Stimulated activated CD4-positive, alpha-beta T cell treated with anti-CD3 and anti-CD28 coated beads, Interleukin-2, amount 100 ng/mL, for 48 hours (primary cell): ENCODE measurements at places on chromosomes 2 and 18.

DNA sequence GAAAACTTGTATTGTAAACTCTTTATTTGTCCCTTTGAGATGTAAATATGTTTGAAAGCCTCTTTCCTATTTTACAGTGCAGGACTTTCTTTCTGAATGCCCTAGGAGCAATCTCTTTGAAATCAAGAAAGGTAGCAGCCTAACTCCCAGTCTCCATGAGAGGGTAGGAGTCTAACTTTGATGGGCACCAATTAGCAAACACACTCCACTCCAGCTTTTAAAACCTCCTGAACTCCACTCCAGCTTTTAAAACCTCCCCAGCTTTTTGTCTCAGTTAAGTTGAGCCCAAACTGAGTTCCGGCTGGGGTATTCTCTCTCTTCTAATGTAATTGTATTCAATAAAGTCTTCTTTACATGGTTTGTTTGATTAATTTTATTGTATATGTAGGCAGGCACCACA, 493.7 kb upstream of the CDH7 start:
- DNase-seq, result no peak

DNA sequence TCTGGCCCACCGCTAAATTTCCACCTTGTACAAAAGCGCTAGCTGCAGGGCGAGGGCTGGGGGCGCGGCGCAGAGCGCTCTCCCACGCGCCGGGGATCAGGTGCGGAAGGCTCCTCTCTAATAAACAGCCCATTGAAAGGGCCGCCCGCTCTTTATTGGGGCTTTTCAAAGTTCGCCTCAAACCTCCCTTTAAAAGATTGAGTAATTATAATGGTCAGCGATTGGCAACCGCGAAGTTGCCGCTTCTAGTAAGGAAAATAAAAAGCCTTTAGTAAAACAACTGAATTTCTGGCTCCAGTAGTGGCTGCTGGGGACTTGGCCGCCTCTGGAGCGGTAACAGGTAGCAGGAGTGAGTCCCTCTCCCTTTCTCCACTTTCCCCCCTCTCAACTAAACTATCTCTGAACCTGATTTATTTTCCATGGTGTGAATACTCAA, 755 bp downstream of the NEUROD1 start:
- DNase-seq, result no peak

DNA sequence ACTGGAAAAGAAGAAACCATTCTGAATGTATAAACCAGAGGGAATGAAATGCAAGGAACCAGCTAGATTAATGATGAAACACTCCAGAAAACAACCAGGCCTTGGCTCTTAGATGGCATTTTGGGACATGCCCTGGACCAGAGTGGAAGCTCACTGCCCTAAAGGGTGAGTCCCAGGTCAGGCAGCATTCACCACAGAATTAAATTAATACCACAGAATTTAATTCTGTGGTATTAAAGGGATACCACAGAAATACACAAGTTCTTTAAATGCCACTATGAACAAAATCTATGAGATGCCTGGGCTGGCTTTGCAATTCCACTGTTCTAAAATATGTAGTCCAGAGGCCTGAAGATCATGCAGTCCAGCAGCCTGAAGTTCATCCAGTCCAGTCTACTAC, 122.3 kb upstream of the KYNU start:
- DNase-seq, result no peak

DNA sequence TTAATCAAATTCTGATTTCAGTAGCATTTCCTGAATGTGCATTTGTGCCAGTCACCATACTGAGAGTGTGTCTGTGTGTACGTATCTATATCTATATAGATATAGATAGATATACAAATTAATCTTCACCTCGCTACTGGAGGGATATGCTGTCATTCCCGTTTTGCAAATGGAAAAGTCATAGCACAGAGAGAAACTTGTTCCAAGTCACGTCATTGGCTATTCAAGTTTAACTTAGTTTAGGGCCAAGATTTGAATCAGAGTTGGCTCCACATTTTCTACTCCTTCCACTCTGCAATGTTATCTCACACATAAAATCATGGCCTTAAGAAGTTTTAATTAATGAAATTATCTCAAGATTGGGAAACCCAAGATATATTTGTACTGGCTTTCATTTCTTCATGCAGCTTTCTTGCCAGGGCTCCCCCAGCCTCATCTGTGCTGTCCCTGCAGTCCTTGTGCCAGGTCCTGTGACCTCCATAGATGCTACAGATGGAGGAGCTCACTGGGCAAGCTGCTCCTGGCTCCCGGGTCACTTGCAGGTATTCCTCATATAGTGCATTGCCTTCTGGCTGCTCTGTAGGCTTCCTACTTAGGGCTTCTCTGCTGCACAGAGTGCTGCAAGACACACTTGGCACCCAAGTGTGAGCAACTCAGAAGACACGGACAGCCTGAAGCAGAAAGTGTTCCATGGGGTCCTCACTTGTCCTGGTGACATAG, 245.8 kb downstream of the KCNS3 start:
- DNase-seq, result no peak

DNA sequence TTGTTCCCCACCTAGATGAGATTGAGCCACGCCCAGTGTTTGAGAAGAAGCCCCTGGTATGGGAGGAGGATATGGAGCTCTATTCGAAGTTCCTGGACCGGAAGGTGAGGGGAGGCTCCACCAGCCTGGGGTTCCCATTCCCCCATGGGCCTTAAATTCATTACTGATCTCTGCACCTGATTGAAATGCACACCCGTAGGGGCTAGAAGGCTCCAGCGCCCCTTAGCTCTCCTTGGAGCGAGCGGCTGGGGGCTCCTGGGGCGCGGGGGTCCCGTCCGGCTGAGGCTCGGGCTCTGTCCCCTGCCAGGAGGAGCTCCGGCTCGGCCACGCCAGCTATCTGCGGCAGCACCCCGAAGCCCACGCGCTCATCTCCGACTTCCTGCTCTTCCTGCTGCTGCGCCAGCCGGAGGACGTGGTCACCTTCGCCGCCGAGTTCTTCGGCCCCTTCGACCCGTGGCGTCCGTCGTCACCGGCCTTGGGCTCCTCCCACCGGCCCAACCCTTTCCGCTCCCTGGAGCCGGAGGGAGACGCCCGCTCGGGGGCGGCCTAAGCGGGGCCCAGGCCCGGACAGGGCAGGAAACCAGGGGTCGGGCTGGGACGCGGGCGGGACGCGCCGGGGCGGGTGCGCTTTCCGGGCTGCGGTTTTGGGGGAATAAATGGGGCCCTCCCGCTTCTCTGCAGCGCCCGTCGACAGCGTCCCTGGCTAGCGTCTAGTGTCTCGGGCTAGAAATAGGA, 10.9 kb downstream of the CATIP start:
- peak; percentile 56 for DNase-seq

DNA sequence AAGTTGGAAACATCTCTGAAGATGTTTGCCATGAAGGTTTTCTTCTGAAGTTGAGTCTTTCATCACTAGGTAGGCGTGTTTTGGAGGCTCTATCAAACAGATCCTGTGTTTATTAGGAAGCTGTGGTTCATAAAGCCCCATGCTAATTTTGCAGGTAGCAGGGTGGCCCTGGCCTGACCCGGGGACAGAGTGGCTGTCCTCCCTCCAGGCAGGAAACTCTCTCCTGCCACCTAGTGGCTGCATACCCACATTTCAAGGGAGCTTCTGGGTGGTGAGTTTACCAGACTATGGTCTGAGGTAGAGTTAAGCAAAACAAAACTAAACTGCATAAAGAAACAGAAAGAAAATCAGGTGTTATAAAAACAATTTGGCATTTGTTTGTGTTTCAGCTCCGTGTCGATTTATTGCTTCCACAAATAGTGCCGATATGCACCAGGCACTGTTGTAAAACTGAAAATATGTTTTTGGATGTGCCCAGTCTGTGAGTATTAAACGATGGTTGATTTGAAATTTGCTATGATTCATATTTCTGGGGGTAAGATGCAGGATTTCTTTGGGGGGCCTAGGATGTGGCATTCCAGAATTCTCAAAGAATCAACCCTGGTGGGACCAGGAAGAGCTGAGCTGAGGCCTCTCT, 26.0 kb upstream of the IL37 start:
- peak; percentile 80 for DNase-seq

DNA sequence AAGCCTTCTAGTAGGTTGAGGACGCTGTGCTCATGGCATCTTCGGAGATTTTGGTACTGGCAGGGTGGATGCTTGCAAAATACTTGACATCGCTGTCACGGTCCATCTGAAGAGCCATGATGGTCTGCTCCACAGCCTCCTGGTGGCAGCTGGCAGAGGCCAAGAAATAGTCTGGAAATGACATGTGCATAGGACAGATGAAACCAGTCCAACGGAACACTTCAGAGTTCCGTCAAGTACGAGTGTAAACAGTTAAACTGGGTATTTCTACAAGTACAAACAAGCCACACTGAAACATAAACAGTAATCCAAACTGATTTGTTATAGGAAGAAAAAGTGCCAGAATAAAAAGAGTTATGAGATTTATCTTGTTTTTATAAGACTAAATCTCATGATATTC, 66.6 kb downstream of the PPP4R1 start:
- DNase-seq, result no peak

GRCh38 chr2:234823877-234824376, 127.9 kb upstream of the SH3BP4 start:
- no peak for DNase-seq

DNA sequence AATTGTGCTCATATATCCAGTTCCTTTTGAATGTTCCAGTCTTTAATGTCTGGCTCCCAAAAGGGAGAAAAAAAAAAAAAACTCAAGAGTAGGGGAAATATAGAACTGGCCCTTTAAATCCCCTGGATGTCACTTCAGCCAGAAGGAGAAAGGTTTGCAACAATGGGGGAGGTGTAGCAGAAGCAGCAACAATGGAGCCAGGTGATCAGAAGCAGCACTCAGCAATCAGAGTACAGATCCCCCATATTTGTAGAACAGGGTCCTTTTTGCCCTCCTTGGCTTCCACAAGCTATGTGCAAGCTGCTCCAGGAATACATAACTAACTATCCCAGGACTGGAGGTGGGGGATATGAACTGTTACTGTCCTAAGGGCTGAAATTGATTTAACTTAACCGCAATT, 25.8 kb upstream of the ZNF397 start:
- no peak for DNase-seq

- DNase-seq, result no peak
These were observed 58.1 kb upstream of the FOSL2 start for GRCh38 chr2:28334527-28334894.

- DNase-seq, result no peak
These were observed 26.3 kb downstream of the RHOB start for GRCh38 chr2:20473128-20473527.

DNA sequence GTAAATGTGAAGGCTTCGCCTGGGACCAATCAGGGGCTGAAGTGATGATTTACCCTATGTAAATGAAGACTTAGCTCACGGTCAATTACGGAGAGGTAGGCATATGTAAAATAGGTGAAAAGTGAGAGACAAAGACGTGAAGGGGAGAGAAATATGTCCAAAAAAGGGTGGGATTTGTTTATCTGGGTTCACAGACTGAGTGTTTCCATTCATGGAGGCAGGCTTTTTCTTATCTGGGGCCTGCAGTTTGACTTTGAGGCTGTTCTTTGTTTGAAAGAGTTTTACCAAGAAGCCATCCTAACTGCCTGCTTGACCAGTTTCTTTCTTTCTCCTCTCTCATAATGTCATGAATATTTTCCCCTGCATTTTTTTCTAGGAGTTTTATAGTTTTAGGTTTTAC, 202.7 kb downstream of the NYAP2 start:
- no peak for DNase-seq

- no peak for DNase-seq
These were observed 36.8 kb downstream of the STON1 start for GRCh38 chr2:48566592-48567310.

DNA sequence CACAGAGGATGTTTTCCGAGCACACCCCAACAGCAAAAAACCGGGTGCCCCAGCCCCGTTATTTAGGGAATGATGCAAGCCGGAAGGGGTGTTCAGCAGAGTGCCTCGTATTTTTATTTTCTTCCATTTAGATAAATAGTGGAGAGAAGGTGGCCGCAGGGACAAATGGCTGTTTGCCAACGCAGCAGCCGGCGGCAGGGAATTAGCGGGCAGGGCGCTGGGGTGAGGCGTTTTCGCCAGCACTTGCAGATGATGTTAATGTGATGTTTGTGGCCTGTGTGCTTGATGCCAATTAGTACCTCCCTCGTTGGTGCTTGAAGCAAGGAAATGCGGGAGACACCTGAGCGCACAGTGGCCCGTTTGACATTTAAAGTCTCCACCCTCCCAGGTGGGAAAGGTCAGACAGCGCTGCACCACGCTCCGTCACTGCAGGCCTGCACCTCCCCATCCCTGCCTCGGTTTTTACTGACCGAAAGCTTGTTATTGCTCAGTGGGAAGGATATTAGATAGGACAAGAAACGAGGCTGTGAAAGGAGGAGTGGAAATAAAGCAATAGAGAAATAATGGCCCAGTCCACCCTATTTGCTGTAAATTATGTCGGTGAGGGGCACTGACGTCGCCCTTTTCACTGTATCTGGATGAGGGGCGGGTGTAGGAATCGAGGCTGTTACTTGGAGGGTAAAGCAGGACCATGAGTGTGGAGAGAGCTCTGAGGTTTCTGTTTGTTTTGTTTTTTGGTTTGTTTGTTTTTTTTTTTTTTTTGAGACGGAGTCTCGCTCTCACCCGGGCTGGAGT, 39.1 kb downstream of the NFATC1 start:
- no peak for DNase-seq

- DNase-seq, result no peak
These were observed 52.5 kb downstream of the RHOB start for GRCh38 chr2:20499387-20499786.

- no peak for DNase-seq
These were observed 57.8 kb upstream of the NABP1 start for GRCh38 chr2:191620144-191620543.

GRCh38 chr2:42777883-42778805, 14.2 kb upstream of the OXER1 start:
- no peak for DNase-seq

GRCh38 chr18:37571266-37571665, 5.7 kb upstream of the CELF4 start:
- no peak for DNase-seq

- DNase-seq, result no peak
These were observed 89.0 kb downstream of the GALNT14 start for GRCh38 chr2:31049264-31049663.

DNA sequence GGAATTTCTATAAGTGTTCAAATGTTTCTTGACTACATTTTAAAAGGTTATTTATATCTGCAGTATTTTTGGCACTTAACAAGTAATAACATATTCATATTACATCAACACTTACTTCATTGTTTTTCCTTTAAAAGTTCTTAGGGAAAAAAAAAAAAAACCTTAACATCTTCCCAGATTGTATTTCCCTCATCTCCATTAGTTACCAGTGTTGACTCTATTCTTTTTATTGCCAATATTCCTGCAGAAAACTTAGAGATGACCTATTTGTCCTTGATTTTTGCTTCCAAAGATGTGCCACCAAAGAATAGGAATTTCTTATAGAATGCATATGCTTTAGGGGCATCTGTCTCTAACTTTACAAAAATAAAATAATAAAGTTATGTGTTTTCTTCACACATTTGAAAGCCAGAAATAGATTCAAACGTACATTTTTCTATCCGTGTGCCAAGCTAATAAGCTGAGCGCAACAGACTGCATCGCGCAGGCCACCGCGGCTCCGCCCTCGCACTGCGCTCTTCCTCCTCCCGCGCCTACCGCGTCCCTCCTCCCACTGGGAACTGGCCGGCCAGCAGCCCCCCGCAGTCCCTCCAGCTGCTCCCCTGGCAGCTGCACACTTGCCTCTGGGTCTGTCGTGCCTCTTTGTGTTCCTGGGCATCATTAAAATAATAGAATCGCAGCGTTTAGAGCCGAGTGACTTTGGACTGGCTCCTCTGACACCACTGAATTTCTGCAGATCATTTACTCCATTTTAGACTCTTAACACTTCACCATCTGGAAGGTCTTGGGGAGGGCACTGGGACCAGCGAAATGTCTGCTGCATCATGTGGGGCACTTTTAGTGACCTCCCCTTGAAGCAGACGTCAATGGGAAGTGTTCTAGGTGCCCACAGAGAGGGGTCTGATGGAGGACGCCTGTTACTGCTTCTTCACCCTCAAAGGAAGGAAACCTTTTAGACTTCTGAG, 21.2 kb upstream of the NAB1 start:
- DNase-seq, result no peak

GRCh38 chr2:134771313-134771801, 52.6 kb upstream of the TMEM163 start:
- no peak for DNase-seq
